Jurkat, Clone E6-1 (cell line): ENCODE measurements at places on chromosomes 3 and 15.

DNA sequence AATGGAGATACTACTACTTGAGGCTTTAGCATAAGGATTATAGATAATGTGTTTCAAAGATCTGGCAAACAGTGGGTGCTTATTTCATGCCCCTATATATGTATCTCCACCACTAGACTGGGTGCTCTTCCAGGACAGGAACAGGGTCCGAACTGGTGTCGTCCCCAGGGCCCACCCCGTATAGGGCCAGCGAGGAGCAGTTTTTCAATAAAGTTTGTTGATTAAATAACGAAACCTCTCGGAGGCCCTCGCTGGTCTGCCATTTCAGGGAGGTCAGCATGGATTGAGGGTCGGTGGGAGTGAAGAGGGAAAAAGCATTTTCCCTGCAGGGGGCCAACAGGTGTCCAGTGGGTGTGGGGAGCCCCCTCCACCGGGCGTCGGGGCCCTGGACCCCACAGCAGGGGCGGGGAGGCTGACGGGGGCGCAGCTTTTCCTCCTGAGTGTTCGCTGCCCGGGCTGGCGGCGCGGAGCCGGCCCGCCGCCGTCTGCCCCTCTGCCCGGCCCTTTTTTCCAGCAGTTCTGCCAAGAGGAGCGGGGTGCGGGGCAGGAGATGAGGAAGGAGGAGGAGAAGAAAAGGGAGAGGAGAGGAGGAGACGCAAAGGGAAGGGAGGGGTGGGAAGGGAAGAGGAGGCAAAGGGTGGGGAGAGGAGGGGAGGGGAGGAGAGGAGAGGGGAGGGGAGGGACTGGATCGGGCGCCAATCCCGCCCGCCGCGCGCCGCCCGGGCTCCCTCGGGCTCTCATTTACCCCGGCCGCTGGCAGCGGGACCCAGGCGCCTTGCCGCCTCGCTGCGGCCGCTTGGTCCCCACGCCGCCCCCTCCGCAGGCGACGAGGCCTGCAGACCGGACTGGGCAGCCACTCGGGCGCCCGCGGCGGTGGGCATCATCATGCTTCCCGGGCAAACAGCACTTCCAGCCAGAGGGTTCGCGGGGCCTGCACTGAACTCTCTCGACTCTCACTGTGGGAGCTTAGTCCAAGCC, 66.3 kb downstream of the ISG20 start:
- DNase-seq, result no peak

DNA sequence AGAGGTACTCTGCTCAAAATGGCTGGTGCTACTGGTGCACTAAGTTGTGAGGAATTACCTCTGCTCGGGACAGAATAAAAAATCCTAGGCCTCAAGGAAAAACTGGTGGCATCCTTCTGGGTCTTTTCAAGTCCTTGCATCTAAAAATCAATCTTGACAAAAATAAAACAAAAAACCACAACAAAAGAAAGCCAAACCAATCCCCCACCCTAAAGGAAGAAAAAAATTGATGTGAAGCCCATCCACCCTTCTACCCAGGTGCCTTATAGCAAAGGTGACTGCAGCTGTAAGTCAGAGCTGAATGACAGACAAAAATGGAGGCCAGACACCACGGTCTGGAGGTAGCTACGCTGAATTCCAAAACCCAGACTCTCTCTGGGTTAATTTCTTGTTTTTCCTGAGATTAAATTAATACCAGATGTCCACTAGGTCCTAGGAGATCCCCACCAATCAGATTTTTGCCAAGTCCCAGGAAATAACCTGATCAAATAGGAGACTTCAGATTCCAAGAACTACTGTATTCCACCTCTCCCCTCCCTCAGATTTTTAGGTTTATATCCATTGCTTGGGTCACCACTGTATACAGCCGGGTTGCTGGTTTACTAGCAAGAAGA, 33.5 kb downstream of the ABCC5 start:
- DNase-seq, result peak; percentile 50

DNA sequence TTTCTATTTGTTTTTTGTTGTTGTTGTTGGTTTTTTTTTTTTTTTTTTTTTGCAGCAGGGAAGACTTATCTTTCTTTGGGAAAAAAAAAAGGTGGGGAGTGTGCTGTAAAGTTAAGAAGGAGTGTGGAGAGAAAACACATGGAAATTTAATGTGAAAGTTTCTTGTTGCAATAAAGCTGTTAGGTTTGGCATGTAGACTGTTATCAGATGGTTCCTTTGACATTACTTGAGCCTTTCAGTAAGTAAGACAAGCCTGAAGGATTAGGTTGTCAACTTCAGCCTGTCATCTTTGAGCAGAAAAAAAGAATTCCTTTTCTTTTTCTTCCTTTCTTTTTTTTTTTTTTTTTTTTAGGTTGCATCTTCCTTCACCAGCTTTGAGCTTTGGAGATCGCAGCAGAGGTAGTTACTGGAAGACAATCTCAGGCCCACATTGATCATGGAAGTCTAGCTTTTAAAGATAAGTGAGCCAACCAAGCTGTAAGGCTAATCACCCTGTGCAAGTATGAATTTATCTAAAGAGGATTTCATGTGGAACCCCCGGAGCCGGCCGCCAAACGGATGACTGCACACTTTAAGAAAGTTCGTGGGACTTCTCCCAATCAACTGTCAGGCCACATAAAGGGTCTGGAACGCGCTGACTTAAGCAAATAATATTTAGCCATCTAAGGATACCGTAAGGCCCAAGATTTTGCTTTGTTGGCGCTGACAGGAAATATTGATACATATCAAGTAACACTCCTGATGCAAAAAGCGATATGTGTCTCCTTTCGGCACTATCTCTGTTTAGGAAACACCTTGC, 1040.1 kb upstream of the NR2F2 start:
- no peak for DNase-seq

DNA sequence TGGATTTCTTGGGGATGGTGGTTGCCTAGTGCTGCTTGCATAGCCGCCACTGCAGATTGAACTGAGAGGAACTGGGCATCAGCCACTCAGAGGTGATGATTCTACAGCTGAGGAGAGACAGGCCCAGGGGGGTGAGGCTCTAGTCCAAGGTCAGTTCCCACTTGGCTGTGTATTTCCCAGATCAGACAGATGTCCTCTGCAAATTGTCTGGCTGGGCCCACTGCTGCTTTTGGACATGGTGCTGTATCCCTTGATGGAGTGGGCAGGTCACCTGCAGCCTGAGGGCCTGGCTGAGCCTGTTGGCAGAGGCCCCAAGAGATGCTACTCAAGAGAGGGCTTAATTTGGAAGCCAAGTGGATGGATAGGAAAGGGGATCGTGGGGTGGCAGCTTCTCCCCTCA, 124.5 kb upstream of the CTDSPL start:
- no peak for DNase-seq

DNA sequence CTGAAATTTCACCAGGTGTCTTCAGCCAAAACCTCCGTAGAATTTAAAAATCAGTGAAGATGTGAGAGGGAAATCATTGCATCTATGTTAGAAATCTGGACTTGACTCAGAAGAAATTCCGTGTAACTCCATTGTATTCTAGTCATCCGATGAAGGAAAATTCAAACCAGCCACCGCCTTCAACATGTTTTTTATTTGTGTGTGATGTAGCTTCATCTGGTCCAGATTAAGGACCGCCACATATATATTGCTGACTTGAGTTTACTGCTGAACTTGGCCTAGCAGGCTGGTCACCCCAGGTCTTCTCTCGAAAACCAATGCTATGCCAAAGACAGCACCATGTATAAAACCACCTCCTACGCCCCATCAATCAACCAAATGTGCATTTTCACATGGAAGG, 120.9 kb downstream of the FOXP1 start:
- DNase-seq, result no peak

- DNase-seq, result no peak
Observed at GRCh38 chr3:43691120-43691995, 620 bp downstream of the ABHD5 start.

DNA sequence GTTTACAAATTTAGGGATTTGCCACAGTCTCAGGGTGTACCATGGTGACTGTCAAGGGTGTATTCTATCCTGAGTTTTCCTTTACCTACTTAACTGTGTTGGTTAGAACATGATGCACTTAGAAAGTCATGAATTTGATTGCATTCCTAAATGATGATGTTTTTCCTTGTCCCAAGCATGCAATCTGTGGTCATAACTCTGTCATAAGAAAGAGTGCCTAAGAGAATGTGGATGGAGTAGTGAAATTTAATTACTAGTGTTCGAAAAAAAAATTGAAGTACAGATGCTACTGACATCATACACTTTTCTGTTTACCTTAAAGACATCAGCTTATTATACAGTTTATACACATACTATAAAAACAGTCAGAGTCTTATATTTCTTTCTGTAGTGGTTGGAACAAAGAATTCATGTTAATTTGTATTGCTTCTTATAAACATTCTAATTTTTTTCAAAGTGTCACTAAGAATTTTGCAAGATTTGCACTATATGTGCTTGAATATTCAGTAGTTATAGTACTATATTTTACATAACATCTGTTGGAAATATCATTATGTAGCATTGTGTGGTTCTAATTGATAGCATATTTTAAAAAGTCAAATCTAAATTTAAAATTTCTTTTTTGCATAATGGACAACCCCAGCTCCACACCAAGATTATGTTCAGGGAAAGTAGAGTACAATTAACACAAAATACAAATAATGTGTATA, 231.3 kb upstream of the KCNMB2 start:
- DNase-seq, result no peak

DNA sequence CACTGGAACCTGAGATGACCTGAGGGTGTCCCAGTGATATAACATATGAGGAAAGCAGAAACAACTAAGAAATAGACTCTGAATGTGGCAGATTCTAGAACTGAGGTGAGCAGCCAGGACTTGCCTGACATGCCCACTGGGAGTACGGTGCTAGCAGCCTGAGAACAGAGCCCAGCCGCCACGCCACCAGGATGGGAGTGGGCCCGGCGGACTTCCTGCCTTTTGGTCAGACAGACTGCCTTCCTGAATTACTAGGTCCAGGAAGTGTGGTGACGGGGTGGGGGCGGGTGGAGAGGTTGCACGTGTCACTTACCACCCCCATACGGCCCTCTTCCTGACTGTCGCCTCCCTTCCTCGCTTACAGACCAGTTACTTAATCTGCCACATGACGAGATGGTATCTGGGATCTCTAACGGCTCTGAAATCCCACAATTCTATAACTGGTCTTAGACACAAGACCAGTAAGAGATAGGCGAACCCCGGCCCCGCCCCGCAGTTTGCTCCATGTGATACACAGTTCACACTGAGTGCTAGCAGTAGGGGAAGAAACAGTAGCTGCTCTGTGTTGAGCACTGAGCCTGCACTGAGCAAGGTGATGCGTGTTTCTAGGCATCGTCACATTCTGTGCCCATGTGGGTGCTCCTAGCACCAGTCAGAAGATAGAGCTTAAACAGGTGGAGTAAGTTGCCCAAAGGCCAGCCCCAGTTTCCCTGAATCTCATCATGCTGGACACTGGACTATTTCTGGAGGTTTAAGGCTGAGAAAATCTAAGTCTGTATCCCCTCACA, 95.7 kb downstream of the CPN2 start:
- DNase-seq, result peak; percentile 84

DNA sequence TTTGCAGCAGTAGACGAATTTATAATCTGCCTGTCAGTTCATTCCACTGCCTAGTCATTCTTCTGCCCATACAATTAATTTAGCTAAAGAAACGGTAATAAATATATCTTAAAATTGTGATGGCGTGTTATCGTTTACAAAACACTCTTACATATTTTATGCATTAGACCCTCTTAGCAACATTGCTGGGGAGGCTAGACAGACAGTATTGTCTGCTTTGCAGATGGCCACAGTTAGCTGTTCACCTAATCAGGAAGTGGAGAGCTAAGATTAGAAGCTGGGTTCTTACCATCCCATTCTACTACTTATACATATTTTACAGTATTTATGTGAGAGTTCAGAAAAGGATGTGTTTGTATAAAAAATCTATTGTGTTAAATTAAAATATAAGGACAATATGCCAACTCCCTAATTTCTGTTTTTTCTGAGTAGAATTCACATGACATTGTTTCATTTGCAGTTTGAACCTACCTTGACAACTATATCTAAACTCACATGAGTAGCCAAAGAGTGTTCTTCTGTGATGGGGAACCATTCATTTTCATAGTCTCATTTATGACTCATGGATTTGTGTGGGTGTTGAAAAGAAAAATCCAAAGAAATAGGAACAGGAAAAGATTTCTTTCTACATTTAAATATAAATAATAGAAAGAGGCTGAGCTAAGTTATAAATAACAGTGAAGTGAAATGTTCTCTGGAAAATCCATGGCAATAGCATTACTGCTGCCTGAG, 41.7 kb upstream of the C3orf80 start:
- no peak for DNase-seq

DNA sequence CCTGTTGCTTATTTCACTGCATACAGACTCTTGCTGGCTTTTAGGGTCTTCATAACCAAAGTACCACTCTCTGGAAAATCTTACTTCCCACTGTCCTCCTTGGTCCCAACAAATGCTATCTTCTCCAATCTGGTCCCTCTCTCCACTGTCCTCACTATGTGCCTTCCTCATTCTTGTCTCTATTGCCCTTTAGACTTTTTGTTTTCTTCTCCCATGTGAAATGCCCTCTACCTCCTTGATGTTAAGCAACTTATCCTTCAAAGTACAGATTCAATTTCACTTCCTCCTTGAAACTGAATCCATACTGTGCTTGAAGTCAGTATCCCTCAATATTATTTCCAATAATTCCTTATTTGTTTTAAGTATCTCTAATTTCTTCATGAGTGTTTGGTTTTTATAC, 60.8 kb downstream of the CGGBP1 start:
- DNase-seq, result no peak

- DNase-seq, result no peak
Observed at GRCh38 chr15:57322602-57323250, 53.6 kb upstream of the CGNL1 start.

GRCh38 chr15:40452296-40453090, 11.7 kb downstream of the BAHD1 start:
- DNase-seq, result no peak

DNA sequence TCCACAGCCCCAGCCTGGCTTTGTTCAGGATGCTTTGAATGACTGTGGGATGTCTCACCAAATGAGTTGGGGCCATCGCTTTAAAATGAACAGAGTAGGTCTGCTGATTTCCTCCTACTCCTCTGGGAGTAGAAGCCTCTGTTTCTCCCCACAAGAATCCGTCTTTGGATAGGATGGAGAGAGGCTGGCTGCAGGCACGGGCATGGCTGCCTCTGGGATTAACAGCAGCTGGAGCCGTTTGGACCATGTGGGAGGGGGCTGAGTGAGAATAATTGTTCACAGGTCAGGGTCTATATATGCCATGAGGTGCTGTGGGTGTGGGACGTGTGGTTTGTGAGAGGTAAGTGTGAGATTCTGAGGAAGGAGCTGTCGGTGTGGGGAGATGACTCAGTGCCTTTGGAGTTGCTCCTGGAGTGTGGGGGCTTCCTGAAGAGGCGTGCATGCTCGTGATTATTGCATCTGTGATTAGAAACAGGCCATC, 48.0 kb upstream of the APEH start:
- DNase-seq, result no peak

DNA sequence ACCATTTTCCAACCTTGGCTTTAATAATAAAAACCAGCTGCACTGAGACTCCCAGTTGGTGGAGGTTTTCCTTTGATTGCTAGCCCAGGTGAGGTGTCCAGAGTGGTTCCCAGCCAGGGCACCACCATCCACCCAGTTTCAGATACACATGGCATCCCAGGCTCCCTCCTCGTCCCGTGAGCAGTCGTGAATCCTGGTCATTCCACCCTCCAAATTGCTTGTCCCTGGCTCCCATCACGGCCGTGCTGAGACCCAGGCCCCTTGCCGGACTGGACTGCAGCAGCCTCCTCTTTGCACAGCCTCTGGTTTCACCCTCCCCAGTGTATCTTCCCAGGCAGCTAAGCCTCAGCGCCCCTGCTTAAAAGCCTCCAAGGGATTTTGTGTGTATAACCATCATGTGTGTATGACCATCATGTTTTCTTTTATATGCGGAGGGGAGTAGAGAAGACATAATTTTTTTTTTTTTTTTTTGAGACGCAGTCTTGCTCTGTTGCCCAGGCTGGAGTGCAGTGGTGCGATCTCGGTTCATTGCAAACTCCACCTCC, 106.3 kb downstream of the ETFA start:
- DNase-seq, result no peak
